ENCODE measurements at places on chromosomes 6 and 20.
A peak's percentile ranks its signal among the peaks of the same experiment; 100 is the strongest.

DNA sequence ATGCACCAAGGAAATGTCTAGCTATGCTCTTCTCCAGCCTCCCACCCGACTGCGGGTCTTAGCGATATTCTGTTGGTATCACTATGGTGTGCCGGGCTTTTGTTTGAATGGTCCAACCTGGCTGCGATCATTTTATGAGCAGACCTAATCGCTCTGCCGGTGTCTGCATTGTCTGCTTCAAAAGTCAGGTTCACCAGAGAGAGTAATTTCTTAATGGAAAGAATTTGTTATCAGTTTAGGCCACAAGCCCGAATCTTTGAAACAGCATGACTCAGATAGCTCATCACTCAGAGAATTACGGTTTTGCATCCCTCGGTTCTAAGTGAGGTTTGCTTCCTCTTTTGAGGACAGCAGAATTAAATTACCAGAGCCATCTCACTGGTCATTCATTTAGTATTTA lies 521.0 kb upstream of the ARID1B start:
- DNase-seq = peak; percentile 3
- peak overlapping the region; percentile 36 for H3K4me3 ChIP-seq
- H3K36me3 ChIP-seq = peaks cover 2% of the 10 kb centered on the region

- DNase-seq = no peak
- H3K4me1 ChIP-seq = peaks cover 63% of the 10 kb centered on the region
- no peaks in the 10 kb centered on the region for H3K27me3 ChIP-seq
Observed at GRCh38 chr6:14455876-14456648, 338.5 kb downstream of the CD83 start.

DNA sequence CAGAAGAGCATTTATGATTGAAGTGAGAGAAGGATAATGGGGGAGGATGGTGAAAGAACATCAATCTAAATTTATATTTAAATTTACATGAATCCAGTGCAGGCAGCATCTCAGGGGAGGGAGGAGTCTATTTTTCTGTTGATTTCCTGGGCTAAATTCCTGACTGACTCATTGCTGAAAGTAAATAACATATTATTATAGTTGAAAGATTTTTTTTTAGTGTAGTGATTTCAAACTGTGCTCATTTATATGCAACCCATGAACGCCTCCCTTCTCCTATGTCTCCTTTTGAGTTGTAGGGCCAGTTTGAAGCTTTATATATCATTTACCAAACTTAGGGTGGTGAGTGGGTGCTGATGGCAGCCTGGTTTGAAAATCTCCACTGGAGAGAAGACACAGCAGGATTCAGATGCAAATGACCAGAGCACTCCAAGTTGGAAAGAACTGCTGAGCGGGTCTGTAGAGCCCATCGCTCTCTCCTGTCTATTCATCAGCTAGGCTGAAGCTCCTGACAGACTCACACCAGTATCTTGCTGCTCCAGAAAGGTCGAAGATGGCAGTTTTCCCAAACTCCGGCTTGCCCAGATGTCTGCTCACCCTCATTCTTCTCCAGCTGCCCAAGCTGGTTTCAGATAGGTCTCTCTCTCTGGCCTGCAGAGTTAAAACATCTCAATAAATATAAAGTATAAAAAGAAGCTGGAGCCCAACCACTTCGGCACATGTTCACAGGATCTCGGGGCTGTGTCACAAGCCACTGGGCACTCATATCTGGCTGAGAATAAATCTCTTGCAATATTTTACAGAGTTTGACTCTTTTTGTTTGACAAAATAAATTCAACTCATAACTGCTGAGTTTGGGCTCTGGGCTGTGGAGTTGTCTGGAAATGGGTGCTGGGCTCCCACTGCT lies 18.3 kb downstream of the BTN2A1 start:
- peaks cover 42% of the 10 kb centered on the region for H3K4me1 ChIP-seq
- no peaks in the 10 kb centered on the region for H3K27me3 ChIP-seq
- no peak for DNase-seq
- peak overlapping the region; percentile 39 for H3K27ac ChIP-seq
- H3K4me3 ChIP-seq = peak overlapping the region; percentile 18

- no peak for DNase-seq
- H3K27ac ChIP-seq = no peak overlapping the region
- H3K36me3 ChIP-seq = no peaks in the 10 kb centered on the region
- H3K4me1 ChIP-seq = no peaks in the 10 kb centered on the region
Observed at GRCh38 chr20:2195614-2196013, 94.0 kb downstream of the STK35 start.

All from activated T-cell treated with anti-CD3 and anti-CD28 coated beads, Interleukin-2, amount 50 U/mL, for 72 hours (primary cell).